ENCODE measurements at places on chromosomes 1 and 21.

DNA sequence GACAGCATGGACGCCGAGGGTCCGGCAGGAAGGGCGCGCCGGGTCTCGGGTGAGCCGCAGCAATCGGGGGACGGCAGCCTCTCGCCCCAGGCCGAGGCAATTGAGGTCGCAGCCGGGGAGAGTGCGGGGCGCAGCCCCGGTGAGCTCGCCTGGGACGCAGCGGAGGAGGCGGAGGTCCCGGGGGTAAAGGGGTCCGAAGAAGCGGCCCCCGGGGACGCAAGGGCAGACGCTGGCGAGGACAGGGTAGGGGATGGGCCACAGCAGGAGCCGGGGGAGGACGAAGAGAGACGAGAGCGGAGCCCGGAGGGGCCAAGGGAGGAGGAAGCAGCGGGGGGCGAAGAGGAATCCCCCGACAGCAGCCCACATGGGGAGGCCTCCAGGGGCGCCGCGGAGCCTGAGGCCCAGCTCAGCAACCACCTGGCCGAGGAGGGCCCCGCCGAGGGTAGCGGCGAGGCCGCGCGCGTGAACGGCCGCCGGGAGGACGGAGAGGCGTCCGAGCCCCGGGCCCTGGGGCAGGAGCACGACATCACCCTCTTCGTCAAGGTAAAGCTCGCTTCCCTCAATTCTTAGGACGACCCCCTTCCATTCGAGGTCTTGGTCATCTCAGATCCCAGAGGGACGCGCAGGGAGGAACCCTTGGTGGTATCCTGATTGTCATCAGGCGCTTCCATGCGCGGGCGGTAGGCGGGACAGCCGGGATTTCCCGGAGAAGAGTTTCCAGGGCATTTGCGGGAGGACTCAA lies 1.6 kb downstream of the CLIC6 start:
- DNase-seq = no peak

- no peak for DNase-seq
Observed at GRCh38 chr1:154556422-154556821, 2.0 kb downstream of the UBE2Q1 start.

DNA sequence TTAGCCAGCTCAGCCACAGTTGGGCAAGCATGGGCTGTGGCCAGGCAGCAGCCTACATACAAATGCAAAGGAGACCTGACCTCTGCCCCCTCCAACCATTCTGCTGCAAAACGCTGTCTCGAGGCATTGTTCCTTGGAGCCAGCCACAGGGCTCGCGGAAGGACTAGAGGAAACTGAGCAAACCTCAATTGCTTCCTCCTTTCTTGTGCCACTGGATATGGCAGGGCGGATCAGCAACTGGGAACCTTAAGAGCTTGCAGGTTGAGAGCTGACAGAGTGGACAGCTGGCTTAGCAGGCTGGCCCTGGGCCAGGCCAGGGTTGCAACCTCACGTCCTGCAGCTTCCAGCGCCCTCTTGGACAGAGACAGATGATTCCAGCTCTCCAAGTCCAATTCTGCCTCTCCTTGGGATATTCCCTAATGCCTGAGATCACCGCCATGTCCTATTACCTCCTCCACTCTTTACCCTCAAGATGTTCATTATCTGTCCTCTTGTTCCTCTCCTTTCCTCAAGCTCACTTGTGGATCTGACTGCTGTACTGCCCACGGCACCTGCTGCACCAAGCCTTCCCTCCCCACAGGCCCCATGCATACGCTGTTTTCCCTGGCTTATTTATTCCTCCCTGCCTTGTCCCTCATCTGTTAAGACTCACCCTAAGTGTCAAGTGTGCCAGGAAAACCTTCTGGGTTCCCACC lies 67.5 kb downstream of the SDC3 start:
- no peak for DNase-seq

GRCh38 chr1:216034506-216034905 lies 388.7 kb downstream of the USH2A start:
- no peak for DNase-seq
